ENCODE measurements at places on chromosomes 3 and 15. TPM values are rescaled to one million over a fixed set of nuclear protein-coding genes. Genes with fewer than 3 reads are reported as not detected.

Gene DUOXA1
- not detected for total RNA-seq

Gene IL17RC
- total RNA-seq = 12.6 TPM

Gene ARPC4
- 171 TPM for total RNA-seq

Gene GP9
- total RNA-seq = not detected

Gene ATP13A5
- total RNA-seq = not detected

Gene GOLGA8O
- not detected for total RNA-seq

Gene GRK7
- total RNA-seq = not detected

Gene SLC27A2
- total RNA-seq = 9.4 TPM

Gene RASGRF1
- 0.39 TPM for total RNA-seq

Gene CMTM7
- 32.2 TPM for total RNA-seq

Gene U2SURP
- 108 TPM for total RNA-seq

Gene RAB6B
- total RNA-seq = 3.9 TPM

Gene SAMMSON
- total RNA-seq = not detected

Gene STARD9
- 4.7 TPM for total RNA-seq

Gene MKRN2OS
- not detected for total RNA-seq

Gene PLA2G4D
- not detected for total RNA-seq

Gene CCR3
- not detected for total RNA-seq

Gene GOLGA6L10
- total RNA-seq = not detected

Gene ADAMTS17
- 0.74 TPM for total RNA-seq

Gene THPO
- total RNA-seq = 0.14 TPM

Gene ACAP2
- 74.6 TPM for total RNA-seq

Gene XRN1
- 17.0 TPM for total RNA-seq

Gene CIB2
- 62.6 TPM for total RNA-seq

Gene ZNF501
- total RNA-seq = 6.6 TPM

Gene SSR3
- 156 TPM for total RNA-seq

Gene GRAMD2A
- 2.8 TPM for total RNA-seq

Gene GOLGA8S
- not detected for total RNA-seq

Gene NKIRAS1
- total RNA-seq = 9.7 TPM

Gene GPR156
- 4.7 TPM for total RNA-seq

Gene P2RY14
- not detected for total RNA-seq

Gene NR1I2
- total RNA-seq = 4.4 TPM

Gene CPNE9
- total RNA-seq = 7.8 TPM

Gene LRTM1
- total RNA-seq = not detected

Gene CACNA1D
- total RNA-seq = 1.7 TPM

Gene GOLGA8Q
- not detected for total RNA-seq

Gene CSTA
- total RNA-seq = not detected

Gene SPTBN5
- total RNA-seq = 1.1 TPM

Gene TMEM45A
- 7.0 TPM for total RNA-seq

Gene MLF1
- total RNA-seq = 40.3 TPM

Gene C2CD4A
- 0.19 TPM for total RNA-seq

Gene BFSP2
- total RNA-seq = not detected

Gene ITGB5
- 269 TPM for total RNA-seq

Gene PCBP4
- total RNA-seq = 37.6 TPM

Gene RNF13
- 43.1 TPM for total RNA-seq

Gene CASR
- total RNA-seq = 0.56 TPM

Gene NGLY1
- 34.0 TPM for total RNA-seq

Gene IGDCC3
- 30.7 TPM for total RNA-seq
